ENCODE measurements at places on chromosomes 12 and 14.
A peak's percentile ranks its signal among the peaks of the same experiment; 100 is the strongest.

DNA sequence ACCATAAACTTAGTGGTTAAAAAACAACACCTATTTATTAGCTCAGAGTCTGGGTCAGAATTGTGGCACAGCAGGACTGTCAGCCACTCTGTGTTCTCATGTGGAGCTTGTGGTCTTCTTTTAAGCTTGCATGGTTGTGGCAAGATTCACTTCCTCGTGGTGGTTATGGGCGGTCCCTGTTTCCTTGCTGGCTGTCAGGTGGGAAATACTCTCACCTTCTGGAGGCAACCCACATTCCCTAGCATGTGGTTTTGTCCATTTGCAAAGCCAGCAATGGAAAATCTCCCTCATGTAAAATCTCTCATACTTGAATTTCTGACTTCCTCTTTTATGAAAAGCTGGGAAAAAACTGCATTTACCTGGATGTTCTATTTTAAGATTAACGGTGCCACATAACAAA lies 229.8 kb downstream of the ALX1 start:
- DNase-seq: no peak

DNA sequence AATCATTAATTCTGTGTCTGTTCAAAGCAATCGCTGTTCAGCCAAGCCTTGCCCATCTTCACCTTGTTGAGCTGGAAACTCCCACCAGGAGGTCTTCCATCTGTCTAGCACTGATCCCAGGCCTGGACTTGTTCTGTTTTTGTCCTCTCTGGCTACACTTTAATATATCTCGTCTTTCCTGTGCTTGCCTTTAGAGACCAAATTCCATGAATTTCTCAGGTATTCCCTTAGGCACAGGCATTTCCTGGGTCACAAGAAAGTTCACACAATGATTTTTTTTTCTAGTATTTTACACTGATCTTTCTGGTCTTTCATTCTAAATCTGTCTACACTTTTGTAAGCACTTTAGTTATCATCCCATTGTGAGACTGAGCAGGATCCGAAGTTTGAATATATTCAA lies 116.4 kb upstream of the CCND2 start:
- DNase-seq: no peak

DNA sequence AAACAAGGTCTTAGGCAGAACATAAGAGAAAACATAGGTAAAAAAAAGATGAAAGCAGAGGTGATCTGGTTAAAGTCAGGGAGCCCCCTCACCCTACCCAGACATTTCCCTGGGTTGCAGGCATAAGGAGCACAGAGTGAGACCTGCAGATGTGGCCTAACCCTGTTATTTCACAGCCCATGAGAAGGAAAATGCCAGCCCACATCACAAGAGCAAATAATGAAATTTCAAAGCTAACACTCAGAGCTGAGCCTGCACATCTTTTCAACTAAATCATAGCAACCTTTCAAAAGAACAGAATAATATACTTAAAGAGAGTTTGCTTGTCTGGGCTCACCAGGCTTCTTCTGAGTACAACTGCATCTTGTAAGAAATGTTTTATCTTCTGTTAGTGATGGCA lies 295.4 kb downstream of the RPAP3 start:
- DNase-seq: no peak

GRCh38 chr12:4496145-4496838 lies 42.4 kb upstream of the RAD51AP1 start:
- DNase-seq: no peak

- DNase-seq: no peak
Measured at GRCh38 chr14:24051789-24052655, at the start of gene CARMIL3. TSS of gene CARMIL3 (plus strand) at chr14:24052009. CDS start at chr14:24052154, 145 bp downstream.

DNA sequence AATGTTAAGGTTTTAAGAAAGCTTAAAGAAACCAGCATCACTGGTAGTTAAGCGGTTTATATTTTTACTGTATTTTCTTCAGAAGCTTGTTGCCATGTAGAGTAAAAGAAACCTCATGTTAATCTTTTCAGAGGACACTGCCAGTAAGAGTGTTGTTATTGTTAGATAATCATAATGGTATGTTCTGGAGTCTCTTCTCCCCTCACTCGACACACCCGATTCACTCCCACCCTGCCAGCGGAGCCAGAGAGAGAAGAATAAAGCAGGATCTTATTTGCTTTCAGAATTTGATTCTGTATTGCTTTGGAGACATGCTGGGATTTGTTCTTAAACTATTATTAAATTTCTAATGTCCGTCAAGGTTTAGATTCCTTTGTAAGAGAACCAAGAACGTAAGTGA lies 113.7 kb downstream of the SAMD4A start:
- no peak for DNase-seq

DNA sequence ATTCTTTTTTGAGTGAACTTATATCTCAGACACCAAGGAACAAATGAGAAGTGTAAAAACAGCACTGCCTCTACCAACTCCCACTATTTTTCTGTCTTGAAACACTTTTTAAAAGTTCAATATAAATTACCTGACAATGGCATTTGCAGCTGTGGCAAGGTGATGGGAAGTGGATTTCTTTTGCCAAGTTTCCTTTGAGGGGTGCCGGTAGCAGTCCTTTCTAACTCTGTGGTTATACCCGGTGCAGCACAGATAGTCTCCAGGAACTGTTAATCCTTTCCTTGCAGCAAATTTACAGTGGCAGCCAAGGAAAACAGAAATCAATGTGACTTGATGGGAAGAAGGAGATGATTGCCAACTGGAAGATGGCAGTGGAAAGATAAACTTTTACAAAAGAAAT lies 243.7 kb downstream of the BCAT1 start:
- DNase-seq: no peak

DNA sequence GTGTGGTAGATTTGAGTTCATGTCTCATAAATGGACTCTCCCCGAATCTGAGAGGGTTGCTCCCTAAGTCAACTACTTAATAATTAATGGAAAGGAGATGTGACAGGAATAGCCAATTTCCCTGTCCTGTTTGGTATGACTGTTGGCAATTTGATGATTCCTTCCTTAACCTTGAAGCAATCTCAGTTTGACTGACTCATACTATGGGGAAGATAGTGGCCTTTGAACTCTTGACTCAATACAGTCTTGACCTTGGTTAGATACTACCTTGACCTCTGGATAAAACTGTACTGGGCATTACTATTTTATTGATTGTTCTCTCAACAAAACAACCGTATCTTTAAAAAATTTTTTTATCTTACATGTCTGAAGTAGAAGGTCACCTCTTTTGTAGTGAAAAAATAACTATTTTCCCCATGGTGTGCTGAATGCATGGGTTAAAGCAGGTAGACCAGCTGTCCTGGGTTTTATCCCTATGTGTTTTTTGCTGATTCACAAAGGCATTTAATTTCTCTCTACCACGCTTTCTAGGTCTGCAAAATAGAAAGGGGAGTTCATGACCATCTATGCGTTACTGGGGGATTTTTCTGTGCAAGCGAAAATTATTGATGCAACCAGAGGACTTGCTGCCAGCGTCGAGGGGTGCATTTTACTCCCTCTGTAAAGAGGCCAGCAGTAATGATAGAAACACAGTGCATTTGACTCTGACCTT lies 80.1 kb downstream of the ETV6 start:
- DNase-seq: no peak

DNA sequence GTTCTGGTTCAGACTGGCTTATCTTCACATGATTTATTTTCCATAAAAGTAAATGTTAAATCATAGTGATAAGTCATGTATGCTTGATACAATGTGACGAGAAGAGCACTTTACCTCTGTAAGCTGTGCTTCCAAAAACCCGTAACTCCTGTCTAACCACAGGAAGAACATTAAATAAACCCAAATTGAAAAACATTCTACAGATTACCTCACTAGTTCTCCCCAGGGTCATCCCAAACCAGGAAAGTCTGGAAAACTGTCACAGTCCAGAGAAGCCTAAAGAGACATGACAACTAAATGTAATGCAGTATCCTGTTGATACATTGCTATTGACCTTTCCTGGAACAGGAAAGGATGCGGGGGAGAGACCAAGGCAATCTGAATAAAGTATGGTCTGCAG lies 32.5 kb upstream of the DUSP6 start:
- no peak for DNase-seq

DNA sequence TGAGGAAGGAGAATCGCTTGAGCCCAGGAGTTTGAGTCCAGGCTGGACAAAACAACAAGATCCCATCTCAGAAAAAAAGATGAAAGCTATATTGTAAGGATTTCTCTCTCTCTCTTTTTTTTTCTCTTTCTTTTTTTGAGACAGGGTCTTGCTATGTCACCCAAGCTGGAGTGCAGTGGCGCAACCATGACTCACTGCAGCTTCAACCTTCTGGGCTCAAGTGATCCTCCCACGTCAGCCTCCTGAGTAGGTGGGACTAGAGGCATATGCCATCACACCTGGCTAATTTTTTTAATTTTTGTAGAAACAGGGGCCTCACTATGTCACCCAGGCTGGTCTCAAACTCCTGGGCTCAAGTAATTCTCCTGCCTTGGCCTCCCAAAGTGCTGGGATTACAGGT lies 5.8 kb upstream of the MRPL42 start:
- no peak for DNase-seq

DNA sequence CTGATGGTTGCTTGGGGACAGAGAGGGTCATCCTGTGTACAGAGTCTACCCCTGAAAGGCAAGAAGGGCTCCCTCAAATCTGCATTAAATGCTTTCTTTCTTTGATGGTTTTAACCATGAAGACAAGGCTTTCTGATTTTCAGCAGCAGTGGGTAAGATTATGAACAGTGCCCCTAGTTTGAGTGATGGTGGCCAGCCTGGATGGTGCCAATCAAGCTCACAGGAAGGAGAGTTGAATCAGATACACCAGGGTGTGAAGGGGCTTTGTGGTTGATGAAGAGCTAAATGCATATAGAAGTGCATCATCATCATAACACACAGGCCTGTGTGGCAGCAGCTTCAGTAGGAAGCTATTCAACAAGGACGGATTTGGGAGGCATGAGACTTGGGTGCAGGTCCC lies 5.7 kb downstream of the KRT85 start:
- DNase-seq: no peak

DNA sequence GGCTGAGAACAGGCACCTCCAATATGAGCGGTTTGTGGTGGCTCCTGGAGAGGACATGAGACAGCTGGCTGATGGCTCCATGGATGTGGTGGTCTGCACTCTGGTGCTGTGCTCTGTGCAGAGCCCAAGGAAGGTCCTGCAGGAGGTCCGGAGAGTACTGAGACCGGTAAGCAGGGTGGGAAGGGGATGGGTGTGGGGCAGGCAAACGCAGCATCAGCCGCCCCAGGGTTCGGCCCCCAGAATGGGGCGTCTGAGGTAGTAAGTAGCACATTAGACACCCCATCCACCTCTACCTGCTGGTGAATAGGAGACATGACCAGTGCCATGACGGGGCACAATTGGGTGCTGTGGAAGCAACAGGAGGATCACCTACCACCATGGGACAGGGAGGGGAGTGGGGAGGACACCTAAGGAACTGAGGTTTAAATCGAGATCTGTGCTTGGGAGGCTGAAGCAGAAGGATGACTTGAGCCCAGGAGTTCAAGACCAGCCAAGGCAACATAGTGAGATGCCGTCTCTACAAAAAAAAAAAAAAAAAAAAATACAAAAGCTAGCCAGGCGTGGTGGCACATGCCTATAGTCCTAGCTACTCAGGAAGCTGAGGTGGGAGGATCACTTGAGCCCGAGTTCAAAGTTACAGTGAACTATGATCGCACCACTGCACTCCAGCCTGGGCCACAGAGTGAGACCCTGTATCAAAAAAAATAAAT lies 25.5 kb downstream of the ITGA7 start:
- no peak for DNase-seq

DNA sequence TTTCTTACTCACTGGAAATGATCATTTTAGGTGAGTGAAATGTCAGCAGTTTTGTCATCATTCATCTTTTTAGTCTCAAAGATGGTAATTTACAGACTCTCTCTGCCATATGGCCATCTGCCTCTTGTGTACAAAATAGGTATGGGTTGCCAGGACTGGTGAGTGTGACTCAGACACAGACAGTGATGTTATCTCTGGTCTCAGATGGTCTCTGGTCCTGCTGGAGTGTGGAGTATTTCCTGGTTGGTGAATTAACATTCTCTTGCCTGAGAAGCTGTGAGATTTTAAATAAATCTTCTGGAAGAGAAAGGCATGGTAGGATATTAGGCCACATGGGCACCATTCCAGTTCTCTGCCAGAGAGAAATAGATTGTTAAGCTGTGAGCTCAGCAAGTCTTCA lies 207.0 kb downstream of the ATP23 start:
- DNase-seq: no peak

- DNase-seq: no peak
Measured at GRCh38 chr12:89335452-89336244, 16.7 kb downstream of the DUSP6 start.

DNA sequence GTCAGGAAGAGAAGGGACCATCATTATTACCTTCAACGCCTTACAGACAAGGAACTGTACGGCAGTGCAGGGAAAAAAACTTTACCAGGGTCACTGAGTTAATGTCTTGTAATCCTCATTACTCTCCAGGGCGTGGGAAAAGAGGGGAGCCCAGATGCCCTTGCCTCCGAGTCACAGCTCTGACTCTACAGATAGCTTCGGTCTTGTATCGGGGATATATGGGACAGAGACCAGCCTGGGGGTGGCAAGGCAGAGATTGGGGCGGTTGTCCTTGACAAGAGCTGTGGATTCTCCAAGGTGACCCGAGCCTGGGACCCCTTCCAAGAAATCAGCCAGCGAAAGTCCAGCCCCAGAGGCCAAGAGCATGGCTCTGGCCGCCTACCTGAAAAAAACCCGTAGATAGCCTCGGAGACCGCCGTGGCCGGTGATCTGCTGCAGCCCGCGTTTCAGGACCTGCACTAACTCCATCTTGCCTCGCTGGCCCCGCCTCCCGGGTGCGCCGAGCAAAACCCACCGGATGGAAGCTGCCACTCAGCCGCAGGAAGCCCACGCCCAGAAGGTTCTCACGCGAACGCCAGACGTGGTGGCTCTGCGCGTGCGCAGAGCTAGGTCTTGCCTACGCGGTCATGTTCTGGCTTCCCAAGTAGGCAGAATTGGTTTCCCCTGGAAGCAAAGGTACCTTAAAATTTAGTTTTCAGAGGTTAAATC lies at the start of gene NDUFA12:
Gene NDUFA12, minus strand, starts transcription at position 485 of the 708 bp plus-strand sequence. Its CDS starts 17 bp downstream, at position 468.
- peak; percentile 84 for DNase-seq

- DNase-seq: peak; percentile 64
Measured at GRCh38 chr12:116381744-116382685, 104.5 kb upstream of the MED13L start.

- no peak for DNase-seq
Measured at GRCh38 chr12:103880299-103881142, 39.5 kb upstream of the NT5DC3 start.

DNA sequence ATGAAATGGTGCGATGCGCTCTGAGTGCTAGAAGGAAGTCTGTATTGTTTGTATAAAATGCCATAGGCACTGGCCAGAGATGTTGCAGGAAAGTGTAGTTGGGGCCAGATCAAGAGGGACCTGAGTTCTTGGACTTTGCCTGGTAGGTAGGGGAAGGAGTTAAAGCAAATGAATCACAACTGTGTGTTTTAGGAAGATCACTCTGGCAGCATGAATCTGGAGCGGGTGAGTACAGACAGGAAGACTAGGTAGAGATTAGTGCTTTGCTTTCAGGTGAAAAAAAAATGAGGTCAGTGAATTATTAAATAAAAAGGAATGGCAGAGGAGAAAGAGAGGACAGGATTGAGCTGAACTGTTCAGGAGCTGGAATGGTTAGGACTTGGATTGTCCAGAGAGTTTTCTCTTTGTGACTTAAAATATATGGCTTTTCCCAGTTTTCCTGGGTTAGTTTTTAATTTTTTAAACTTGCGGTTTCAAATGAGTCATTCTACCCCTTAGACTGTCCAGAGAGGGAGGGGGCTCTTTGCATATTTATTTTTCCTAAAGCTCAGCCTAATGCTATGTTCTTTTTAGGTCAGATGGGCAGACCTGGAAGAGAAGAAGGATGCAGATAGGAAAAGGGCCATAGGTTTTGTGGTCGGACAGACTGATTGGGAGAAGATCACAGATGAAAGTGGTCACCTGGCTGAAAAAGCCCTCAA lies 41.1 kb downstream of the PROX2 start:
- DNase-seq: no peak

GRCh38 chr12:109299849-109300248 lies 9.2 kb downstream of the FOXN4 start:
- no peak for DNase-seq

Data from right kidney (tissue), 9 donors.